ENCODE measurements at places on chromosomes 16 and 17.

- DNase-seq = no peak
These were observed 3.5 kb upstream of the CDC27 start for GRCh38 chr17:47192554-47192953.

GRCh38 chr17:50532452-50533024 is at the start of gene EPN3:
Gene EPN3, plus strand, starts transcription at chr17:50532735. Its CDS starts 3,822 bp downstream, at chr17:50536557.
- DNase-seq = no peak

DNA sequence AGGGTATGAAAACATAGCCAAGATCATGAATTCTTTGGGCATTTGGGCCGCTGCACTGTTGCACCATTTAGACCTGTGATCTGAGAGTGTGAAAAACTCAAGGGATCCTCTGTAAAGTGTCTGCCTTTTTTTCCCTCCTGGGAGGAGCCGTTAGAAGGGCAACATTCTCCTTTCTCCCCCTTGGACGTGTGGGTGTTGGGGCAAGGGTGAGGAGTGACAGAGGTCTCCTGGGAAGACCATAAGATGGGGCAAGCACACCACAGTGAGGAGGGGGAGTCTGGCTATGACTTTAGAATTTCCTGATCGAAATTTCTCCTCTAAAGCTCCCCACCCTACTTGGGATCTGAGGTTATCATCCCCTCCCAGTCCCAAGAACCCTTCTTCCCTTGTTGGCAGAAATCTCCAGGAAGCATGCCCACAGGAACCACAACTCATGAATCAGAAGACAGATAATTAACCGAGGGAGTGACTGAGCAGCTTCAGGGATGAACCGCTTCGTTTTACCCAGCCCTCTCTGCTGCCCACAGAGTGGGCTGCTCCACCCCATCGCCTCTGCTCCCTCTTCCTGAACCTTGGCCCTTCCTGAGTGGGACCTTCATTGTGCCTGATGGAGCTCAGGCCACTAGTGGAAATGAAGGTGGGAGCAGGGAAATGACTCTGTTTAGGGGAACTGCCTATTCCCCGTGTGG is 4.2 kb downstream of the ITGB3 start:
- DNase-seq = no peak

GRCh38 chr17:3474212-3474611 is 1.6 kb upstream of the ASPA start:
- DNase-seq = no peak

DNA sequence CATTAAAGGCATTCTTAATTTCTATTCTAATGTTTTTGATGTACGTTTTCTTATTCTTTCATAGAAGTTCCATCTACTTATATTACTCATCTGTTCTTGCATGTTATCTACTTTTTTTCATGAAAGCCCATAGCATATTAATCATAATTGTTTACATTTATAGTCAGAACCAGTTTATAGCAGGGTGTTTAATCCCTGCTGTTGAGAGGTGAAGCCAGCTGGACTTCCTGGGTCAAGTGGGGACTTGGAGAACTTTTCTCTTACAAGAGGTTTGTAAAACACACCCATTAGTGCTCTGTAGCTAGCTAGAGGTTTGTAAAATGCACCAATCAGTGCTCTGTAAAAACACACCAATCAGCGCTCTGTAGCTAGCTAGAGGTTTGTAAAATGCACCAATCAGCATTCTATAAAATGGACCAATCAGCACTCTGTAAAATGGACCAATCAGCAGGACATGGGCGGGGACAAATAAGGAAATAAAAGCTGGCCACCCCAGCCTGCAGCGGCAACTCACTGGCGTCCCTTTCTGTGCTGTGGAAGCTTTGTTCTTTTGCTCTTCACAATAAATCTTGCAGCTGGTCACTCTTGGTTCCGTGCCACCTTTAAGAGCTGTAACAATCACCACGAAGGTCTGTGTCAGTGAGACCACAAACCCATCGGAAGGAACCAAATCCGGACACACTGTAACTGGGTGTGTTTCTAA is 120.6 kb downstream of the TANC2 start:
- no peak for DNase-seq

DNA sequence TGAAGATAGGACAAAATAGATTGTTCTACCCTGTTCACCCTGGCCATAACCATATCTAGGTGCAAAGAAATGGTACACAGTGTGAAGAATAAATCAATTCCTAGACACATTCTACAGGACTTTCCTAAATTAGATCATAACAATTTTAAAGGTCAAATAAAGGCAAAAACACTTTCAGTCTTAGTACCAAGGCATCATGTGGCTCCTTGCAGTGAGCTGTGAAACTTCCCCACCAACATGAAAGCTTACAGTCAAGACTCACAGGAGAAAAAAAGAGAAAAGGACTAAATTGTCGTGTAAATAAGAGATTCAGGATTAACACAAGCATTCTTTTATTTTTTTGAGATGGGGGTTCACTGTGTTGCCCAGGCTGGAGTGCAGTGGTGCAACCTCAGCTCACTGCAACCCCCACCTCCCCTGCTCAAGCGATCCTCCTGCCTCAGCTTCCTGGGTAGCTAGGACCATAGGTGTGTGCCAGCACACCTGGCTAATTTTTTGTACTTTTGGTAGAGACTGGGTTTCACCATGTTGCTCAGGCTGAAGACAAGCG is 14.2 kb downstream of the NSMCE1 start:
- DNase-seq = no peak

DNA sequence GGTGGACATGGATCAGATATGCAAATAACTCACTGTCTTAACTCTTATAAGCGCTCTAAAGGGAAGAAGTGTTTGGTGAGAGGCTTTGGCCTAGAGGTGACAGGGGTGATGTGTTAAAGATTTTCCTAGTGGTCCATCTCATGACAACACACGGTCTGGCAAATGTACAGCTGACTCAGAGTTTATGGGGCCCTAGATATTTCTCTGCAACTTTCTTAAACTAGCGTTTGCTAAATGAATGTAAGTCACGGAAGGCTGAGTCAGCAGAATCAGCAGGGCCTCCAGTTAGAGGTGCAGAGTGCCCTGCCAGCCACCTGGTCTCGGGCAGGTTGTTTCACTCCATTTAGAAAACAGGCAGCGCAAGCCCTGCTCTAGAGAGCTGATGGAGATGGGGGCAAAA is 40.1 kb downstream of the CLEC16A start:
- DNase-seq = no peak

DNA sequence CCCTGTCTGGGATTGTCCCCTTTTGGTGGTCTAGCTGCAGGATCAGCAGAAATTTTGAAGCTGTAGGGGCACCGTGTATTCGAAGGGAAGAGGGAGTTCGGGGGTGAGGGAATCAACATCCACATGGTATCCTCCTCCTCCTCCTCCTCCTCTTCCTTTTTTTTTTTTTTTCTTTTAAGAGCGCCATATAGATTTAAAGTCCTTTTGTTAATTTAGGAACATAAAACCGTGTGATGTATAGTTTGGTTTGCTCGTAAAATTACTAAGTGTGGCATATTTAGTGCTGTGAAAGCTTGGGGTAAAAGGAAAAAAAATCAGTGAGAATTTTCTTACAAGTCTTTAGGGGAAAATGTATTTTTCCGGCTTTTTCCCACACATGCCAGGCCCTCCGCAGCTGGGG is 50.1 kb upstream of the GSE1 start:
- no peak for DNase-seq

GRCh38 chr17:77768248-77768852 is 190.2 kb upstream of the TNRC6C start:
- no peak for DNase-seq

DNA sequence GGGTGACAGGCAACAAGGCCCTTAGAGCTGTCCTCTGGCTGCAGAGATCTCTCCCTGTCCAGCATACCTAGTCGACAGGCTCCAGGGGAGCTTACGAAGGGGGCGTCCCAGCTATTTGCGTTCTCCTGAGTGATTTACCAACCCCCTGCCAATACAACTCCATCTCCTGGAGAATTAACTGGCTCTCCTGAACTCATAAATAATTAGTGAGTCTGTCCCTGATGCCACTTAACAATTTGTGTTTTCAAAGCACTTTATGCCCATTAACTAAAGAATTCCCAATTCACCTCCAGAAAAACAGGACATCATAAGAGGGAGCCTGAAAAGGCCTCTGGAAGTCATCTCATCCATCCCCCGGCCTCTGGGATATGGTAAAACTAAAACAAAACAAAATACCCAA is 26.7 kb downstream of the SDK2 start:
- DNase-seq = no peak

GRCh38 chr16:79644971-79645667 is 44.6 kb upstream of the MAF start:
- no peak for DNase-seq

DNA sequence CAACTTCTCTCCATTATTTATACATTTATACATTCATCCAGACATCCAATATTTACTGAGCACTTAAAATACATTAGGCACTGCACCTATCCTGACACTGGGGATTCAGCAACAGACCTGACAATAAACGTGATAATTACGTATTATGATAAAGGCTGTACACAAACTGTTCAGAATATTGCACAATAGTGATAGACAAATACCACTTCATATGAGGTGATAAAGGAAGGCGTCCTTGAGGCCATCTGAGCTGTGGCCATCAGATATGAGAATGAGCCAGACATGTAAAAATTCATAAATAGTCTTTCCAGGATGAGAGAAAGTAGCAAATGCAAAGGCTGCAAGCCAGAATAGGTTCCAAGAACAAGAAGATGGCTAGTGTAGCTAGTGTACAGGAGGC is 8.6 kb downstream of the USP32 start:
- no peak for DNase-seq

DNA sequence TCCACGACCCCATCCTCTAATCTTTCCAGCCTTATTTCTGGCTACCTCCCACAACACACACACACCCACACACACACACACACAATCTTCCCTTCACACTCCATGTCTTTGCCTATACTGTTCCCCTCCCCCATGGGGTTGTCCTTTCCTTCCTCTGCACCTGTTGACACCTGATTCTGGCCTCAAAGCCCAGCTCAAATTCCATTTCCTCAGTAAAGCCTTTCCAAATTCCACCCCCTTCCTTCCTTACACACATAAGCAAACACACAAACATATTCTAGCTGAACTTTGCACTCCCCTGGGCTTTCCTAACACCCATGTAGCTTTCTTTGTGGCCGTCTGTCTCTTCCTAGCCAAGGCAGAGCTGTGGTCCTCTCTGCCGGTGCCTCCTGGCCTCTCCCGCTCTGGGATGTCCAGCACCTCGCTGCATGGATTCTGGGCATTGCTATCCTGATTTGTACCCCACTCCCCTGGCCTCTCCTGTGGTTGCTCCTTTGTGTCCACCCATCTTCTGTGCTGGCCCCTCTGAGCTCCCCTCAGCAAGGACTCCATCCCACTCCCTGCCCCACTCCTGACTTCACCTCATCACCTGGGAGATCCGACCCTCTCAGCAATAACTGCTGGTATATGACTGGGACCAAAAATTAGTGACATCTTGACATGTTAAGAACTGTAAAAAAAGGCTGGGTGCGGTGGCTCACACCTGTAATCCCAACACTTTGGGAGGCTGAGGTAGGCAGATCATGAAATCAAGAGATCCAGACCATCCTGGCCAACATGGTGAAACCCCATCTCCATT is 8.4 kb upstream of the SRCIN1 start:
- no peak for DNase-seq

- DNase-seq = no peak
These were observed 20.4 kb downstream of the KDM8 start for GRCh38 chr16:27223701-27224100.

- DNase-seq = no peak
These were observed 8.6 kb upstream of the VAC14 start for GRCh38 chr16:70809392-70810060.

GRCh38 chr17:67635681-67636080 is 82.1 kb upstream of the NOL11 start:
- no peak for DNase-seq

GRCh38 chr16:27840311-27841060 is 223.0 kb downstream of the GSG1L start:
- DNase-seq = no peak

GRCh38 chr17:58184986-58185761 is 7.4 kb upstream of the EPX start:
- DNase-seq = no peak

DNA sequence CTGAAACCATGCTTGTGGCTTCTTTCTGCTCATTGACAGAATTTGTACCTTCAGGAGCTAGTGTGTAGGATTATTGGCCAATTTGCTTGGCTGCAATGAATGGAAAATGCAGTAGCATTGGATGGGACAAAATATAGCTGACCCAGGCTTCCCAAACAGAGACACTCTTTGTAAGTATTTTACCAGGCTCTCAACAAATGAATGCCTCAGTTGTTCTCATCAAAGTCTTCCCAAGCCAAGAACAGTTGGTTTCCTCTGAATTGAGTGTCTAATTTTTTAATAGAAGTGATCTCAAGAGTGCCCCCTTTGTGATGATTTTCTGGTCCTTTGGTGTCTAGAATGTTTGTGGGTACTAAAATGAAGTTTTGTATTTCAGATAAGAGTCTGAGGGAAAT is 140.9 kb downstream of the SHISA9 start:
- DNase-seq = no peak

- DNase-seq = no peak
These were observed 118.6 kb downstream of the TANGO6 start for GRCh38 chr16:68961778-68962402.

- no peak for DNase-seq
These were observed 538 bp upstream of the CCNF start for GRCh38 chr16:2428784-2429033.

- DNase-seq = no peak
These were observed 14.7 kb downstream of the ANKRD13B start for GRCh38 chr17:29607557-29608195.

DNA sequence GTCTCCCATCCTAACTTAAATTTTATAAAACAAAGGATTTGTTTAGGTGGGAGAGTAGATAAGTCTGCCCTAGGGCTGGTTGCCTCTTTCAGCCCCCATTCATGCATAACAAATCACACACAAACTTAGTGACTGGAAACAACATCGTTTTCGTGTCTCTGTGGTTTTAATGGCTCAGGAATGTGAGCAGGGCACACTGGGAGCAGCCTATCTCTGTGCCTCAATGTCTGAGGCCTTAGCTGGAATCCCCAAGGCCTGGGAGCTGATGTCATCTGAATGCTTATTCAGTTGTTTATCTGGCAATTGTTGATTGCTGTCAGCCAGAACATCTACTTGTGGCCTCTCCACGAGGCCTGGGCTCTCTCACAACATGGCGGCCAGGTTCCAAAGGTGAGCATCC is 101.9 kb upstream of the HSBP1 start:
- no peak for DNase-seq

GRCh38 chr17:73203135-73203787 is 10.4 kb downstream of the COG1 start:
- DNase-seq = no peak
